ENCODE measurements at places on chromosomes 3 and 15. TPM values are rescaled to one million over a fixed set of nuclear protein-coding genes. Genes with fewer than 3 reads are reported as not detected.

Gene RABL3
- total RNA-seq: 10.0 TPM

Gene SLC9C1
- not detected for total RNA-seq

Gene ANKUB1
- 0.63 TPM for total RNA-seq

Gene SPINK8
- not detected for total RNA-seq

Gene HRG
- total RNA-seq: not detected

Gene FBXO40
- not detected for total RNA-seq

Gene RPL14
- 157 TPM for total RNA-seq

Gene ACTC1
- total RNA-seq: under 0.01 TPM

Gene TICRR
- 6.6 TPM for total RNA-seq

Gene MYLK
- total RNA-seq: 5.3 TPM

Gene SAMD7
- not detected for total RNA-seq

Gene EBLN2
- total RNA-seq: 22.5 TPM

Gene IFRD2
- total RNA-seq: 28.2 TPM

Gene SCAMP5
- 70.7 TPM for total RNA-seq

Gene ACTRT3
- total RNA-seq: 2.8 TPM

Gene CPEB1
- total RNA-seq: 4.7 TPM

Gene NSUN3
- 41.3 TPM for total RNA-seq

Gene MUC4
- total RNA-seq: not detected

Gene AHSG
- 0.63 TPM for total RNA-seq

Gene SUCLG2
- 5.6 TPM for total RNA-seq

Gene PLCH1
- total RNA-seq: 13.1 TPM

Gene DAG1
- 30.7 TPM for total RNA-seq

Gene GPR62
- total RNA-seq: 0.31 TPM

Gene SRGAP3
- total RNA-seq: 209 TPM

Gene ACAN
- 0.31 TPM for total RNA-seq

Gene WNT5A
- total RNA-seq: 7.8 TPM

Gene SLC51B
- not detected for total RNA-seq

Gene IQCF5
- not detected for total RNA-seq

Gene IVD
- total RNA-seq: 37.2 TPM

Gene OR5K2
- total RNA-seq: not detected

Gene ACSBG1
- total RNA-seq: 4.1 TPM

Gene EPB42
- 0.31 TPM for total RNA-seq

Gene ECE2
- total RNA-seq: 6.9 TPM

Gene PLA2G4F
- not detected for total RNA-seq

Gene CTDSPL
- total RNA-seq: 20.7 TPM

Gene LRTM1
- not detected for total RNA-seq

Gene XIRP1
- total RNA-seq: not detected

Gene SCAANT1
- total RNA-seq: not detected

Gene CYB561D2
- 17.8 TPM for total RNA-seq

Gene PIF1
- 3.8 TPM for total RNA-seq

Gene PTPRG
- total RNA-seq: 103 TPM

Gene TMOD3
- total RNA-seq: 35.1 TPM

Gene OXTR
- 2.5 TPM for total RNA-seq

Data from parietal lobe (tissue), 2 donors.